ENCODE measurements at places on chromosomes 6 and 20.

- no peak for ATAC-seq
Measured at GRCh38 chr6:159399751-159400221, 230.6 kb downstream of the FNDC1 start.

DNA sequence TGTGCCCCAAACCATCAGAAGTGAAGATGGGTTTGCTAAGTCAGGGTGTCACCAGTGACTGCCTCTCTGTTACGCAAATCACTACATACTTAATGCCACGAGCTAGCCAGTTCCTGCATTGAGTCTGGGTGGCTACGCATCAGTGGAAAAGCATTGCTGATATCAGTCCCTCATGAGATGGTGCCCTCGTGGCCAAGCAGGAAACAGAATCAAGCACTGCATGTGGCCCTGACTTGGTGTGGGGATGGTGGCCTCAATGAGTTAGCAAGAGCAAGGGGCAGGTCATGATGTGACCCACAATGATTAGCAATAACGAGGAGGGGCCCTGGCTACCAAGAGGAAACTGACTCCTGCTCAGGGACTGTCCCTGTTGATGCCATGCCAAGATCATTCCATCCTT, 51.6 kb upstream of the FNDC1 start:
- ATAC-seq: no peak

DNA sequence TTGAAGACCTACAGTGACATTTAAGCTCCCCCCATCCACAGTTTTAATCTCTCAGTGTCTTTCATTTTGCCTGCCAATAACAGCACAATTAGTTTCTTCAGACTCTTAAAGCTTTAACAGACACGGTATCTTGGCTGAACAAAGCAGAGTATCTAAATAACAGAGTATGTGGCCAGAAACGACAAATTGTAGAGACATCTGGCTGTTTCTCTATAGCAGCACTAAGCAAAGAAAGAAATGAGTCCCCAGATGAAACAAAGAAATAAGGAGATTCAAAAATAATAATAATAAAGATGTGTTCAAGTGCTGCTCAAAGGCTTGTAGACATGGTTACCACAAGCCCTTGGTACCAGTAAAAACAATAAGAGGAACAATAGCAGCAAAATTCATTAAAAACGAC, 97.8 kb upstream of the HDAC2 start:
- no peak for ATAC-seq

- no peak for ATAC-seq
Measured at GRCh38 chr6:39922821-39923220, 11.4 kb downstream of the MOCS1 start.

DNA sequence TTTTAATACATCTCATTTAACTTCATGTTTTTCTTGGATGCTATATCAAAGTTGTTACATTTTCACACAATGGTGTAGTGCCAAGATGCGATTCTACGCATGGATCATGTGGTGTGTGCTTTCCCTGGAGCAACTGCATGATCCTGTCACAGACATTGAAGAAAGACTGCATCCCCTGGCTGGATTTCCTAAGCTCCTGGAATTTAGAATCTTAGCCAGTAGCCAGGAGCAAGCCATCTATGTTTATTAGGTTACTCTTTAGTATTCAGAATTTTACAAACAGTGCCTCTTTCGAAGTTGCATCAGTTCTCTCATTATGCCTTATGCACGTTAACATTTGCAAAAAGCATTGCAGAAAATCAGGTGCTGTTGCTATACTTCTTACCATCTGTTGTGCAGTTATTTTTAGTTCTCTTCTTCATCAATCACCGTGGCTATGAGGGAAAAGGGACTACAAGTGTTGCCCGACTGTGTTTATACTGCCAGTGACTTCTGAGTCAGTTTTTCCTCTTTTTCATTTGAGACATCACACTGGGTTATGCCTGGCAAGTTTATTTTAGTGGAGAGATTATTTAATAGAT, 584.2 kb downstream of the BCKDHB start:
- no peak for ATAC-seq

- ATAC-seq: no peak
Measured at GRCh38 chr20:6070829-6071695, 17.2 kb upstream of the LRRN4 start.
